Activated CD8-positive, alpha-beta memory T cell treated with anti-CD3 and anti-CD28 coated beads for 4 hours (primary cell): ENCODE measurements at places on chromosomes 4 and X.

- DNase-seq, result no peak
Observed at GRCh38 chr4:155885666-155886065, 17.8 kb upstream of the TDO2 start.

GRCh38 chrX:39162322-39162735 lies 361.1 kb downstream of the MID1IP1 start:
- DNase-seq, result peak; percentile 31

DNA sequence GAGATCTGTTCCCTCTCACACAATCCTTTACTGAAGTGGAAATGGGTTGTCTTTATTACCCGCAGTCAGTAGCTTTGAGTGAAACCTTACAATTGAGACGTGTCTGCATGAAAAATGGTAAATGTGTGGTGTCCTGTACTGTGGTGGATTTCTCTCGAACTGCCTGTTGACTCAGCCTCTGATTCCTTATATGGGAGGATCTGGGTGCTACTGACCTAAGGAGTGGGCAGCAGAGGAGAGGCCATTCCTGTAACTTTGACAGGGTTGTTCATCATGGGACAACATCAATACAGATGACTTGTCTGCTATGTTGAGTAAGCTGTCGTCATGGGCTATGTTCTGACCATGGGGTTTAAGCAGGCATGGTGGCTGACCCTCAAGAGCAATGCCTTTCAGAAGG lies 159.6 kb upstream of the WDR1 start:
- no peak for DNase-seq

GRCh38 chr4:85751866-85752265 lies 276.9 kb downstream of the ARHGAP24 start:
- DNase-seq, result no peak

GRCh38 chr4:8502836-8503585 lies 62.4 kb downstream of the TRMT44 start:
- no peak for DNase-seq

DNA sequence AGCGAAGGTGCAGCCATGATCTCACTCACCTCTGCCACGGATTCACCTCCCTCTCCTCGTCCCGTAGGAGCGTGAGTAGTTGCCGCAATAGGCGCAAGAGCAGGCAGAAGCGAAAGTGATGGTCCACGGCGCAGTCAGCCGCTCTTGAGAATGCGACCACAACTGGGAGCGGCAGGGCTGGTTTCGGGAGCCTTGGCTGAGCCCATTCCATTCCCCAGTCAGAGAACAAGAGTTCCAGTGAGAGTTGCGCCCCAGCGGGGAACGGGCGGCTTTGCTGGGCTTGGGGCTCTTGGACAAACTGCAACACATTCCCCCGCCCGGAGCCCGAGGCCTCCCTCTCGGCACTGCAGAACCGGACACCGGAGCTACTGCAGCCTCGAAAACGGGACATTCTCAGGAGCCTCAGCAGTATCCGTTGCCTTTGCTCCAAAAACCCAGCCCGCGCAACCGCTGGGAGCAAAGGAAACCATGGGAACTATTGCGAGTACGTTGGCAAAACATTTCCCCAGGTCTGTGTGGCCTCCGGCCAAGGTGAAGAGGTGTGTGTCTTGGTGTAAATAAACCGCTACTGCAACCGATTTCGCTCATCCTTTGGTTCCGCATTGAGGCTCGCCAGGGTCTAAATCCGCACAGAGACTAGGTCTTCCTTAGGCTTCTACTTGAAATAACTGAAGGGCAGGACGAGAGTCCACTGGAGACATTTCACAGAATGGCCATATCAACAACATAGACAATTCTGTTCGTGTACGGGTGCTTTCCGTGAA lies 5.7 kb upstream of the ZBTB33 start:
- peak; percentile 19 for DNase-seq

DNA sequence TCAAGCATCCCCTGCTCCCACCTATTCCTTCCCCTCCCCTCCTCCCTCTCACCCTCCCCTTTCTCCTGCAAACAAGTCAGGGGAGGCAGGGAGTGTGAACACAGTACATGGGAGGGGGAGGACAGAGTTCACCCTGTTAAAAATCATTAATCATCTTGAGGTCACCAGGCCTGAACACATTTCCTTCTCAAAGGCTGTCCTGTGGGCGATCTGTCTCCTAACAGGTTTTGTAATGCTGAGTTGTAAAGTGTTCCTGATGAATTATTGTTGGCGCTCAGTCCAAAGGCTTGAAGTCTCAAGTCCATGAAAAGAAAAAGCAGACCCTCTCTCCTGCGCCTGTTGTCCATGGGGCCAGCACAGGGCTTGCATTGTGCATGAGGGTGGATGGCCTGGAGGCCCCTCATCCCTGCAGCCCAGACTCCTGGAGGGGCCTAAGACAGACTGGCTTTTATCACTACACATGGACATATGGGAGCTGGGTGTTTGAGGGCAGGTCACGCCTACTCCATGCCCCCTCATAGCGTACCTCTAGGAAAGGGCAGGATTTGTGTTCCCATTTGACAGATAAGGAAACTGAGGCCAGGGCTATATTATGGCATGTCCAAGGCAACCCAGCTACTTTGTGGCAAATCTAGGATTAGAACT lies 189.1 kb downstream of the RAB28 start:
- no peak for DNase-seq

GRCh38 chr4:155640751-155641150 lies 25.9 kb upstream of the GUCY1A1 start:
- DNase-seq, result no peak

DNA sequence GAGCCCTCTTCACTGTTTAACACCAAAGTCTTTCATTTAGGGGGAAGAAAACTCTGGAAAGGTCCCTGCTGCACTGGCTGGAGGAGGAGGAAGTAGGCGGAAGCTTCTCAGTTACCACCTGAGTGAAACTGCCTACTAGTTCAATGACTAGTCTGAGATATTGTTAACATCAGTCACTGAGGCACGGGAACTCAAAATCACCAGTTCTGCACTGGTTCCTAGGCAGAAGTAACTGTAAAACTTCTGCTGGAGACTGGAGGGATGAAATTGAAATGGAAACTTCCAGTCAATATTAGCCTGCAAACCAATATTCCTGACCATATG lies 178.3 kb downstream of the SNCA start:
- DNase-seq, result no peak

- DNase-seq, result no peak
Observed at GRCh38 chrX:4944767-4945166, 1231.3 kb upstream of the PRKX start.

DNA sequence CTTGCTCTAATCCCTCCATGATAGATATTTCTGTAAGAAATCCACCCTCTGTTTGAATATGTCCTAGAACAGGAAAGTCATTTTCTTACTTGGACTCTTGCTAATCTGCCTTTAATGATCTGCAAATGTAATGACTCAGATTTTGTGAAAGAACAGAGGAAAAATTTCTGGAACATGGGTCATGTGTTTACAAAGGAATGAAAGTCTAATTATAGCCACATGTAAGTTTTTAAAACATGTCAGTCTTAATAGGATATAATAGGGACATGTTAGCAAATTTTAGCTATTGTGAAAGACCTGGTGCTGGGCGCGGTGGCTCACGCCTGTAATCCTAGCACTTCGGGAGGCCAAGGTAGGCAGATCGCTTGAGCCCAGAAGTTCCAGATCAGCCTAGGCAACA lies 47.6 kb downstream of the GRK4 start:
- no peak for DNase-seq

DNA sequence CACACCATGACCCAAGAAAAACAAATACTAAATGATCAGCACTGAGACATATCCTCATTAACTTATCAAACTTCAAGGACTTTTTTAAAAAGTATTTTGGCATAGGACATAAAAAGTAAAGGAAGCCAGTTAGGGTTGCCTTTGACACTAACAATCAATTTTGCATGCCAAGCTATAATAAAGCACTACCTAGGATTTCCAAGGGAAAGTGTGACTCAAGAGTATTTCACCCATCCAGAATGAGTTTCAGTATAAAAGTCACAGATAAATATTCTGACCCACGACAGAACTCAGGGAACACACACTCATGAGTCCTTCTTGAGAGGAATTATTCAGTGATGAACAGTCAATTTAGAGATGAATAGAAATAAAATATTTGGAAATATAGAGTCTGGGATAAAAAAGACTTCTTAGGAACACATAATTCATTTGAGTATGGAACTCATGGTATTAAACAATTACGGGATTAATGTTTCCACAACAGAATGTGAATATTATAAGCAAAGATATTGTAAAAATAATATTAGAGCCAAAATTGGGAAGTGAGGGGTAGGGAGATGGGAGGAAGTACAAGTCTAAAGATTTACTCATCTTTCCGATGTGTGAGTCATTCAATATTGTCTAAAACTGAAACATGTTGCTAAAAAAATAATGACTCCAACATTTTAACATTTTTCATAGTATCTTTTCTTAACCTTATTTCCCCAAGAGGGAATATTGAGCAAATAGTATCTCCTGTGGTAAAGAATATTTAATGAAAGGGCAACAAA lies 143.5 kb upstream of the LNX1 start:
- DNase-seq, result no peak

DNA sequence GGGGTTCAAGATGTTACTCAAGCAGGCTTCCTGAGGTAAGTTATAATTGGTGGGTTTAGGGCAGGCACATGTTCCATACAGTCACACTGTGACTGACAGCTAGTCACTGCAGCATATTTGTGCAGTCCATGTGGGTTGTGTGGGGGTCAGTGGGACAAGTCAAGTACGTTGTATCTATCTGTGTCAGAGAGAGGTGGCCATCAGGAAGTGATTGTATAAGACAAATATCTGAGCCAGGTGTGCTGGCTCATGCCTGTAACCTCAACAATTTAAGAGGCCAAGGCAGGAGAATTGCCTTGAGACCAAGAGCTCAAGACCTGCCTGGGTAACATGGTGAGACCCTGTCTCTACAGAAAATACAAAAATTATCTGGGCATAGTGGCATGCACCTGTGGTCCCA lies 509.3 kb downstream of the CENPC start:
- DNase-seq, result no peak

DNA sequence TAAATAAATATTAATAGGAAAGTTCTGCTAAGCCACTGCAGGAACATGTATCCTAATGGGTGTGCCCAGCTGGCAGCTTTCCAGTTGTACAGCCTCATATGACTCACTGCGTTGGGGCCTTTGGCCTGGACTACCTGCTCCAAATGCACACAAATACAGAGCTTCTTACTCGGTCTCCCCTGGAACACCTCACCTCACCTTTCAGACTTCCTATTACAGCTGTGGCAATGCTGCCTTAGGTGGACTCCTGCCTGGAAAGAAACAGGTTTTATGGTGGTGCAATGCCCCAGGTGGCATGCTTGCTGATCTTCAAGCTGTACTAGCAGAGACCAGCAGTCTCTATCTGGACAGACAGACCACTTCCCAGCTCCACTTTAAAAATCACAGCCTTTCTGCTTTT lies 85.7 kb upstream of the EXOC1L start:
- no peak for DNase-seq
